AG04450 (cell line): ENCODE measurements at places on chromosomes 6 and 20.

DNA sequence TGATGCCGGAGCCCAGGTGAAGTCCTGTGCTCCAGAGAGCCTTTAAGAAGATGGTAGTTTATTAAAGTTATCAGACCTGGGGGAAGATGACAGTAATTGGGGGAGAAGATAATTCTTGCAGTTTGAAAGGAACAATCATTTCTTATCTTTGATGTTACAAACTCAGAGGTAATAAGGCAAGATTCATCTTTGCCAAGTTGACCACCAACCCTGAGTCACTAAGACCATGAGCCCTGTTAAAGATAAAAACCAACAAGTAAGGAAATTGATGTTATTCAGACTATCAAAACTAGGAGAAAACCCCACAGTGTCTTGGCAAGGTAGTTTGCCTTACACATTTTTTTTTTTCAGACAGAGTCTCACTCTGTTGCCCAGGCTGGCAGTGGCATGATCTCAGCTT, 73.1 kb downstream of the MKKS start:
- no peak for DNase-seq

GRCh38 chr6:31055441-31055840, 45.2 kb downstream of the MUC22 start:
- no peak for DNase-seq

DNA sequence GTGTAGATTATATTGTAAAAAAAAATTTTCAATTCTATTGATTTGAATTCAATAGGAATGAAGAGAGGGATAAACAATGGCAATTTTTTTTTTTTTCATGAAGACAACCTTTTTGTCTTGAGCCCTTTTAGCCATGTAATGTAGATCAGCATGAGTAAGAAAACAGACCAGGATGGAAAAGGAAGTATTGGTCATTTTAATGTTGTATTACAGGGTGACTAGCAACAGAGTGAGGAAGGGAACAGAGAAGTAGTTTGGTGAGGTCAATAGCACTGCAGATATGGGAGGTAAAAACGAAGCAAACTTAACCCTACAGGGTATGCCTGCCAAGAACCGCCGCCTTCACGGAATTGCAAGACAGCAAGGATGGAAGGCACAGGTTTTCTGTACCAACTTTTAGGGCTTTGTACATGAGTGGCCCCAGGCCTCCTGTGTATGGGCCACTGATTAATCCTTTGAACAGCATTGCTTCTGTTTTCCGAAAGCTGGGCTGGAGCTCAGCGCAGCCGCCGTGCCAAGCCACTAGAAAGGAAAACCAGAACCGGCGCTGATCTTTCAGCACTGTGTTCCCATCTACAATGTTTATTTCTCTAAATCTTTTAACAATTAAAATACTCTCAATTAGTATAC, 383.7 kb downstream of the CENPW start:
- DNase-seq: no peak

- DNase-seq: no peak
Observed at GRCh38 chr6:44120692-44121443, 6.4 kb downstream of the MRPL14 start.

DNA sequence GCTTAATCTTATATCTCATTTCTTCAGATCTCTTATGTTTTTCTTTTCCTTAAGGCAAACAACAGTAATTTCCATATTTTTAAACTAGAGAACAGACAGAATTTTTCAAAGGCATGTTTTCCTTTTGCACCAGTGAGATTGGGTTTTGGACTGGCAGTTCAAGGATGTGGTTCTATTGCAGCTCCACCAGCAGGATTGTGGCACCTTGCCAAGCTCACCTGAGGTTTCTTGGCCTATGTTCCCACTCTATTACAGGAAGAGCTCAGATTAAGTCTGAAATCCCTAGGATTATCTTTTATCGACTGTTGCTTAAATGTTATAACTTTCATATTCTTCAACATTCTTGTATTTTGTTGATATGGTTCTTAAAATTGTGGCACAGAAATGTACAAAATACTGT, 218.9 kb downstream of the PLCB4 start:
- no peak for DNase-seq

- DNase-seq: no peak
Observed at GRCh38 chr20:59121714-59122565, 41.7 kb upstream of the ZNF831 start.

GRCh38 chr6:111918825-111919224, 45.6 kb upstream of the FYN start:
- no peak for DNase-seq

DNA sequence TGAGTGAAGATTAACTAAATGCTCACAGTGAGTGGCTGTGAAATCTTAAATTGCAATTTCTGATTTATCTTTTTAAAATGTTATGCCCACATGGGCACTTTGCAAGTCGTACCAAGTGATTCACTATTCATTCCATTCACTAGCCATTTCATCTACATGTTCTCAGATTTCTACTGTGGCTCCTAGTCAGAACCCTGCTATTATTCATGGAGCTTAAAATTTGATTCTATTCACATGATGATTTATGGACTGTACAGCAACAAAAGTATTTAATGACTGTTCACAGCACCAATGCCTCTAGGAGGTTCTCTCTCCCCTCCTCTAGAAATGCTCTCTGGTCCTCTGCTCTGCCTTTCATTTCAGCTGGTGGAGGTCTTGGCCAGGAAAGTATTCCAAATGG, 133.5 kb upstream of the MAP3K7 start:
- DNase-seq: no peak

GRCh38 chr20:33532753-33533459, 43.0 kb downstream of the CBFA2T2 start:
- peak; percentile 39 for DNase-seq

DNA sequence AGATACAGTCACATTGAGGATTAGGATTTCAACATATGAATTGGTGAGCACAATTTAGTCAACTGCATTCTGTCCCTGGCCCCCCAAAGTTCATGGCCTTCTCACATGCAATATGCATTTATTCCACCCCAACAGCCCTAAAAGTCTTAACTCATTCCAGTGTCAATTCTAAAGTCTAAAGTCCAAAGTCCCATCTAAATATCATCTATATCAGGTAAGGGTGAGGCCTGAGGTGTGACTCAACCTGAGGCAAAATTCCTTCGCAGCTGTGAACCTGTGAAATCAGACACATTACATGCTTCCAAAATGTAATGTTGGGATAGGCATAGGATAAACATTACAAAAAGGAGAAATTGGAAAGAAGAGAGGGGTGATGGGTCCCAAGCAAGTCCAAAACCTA, 27.8 kb downstream of the CLIC5 start:
- no peak for DNase-seq

DNA sequence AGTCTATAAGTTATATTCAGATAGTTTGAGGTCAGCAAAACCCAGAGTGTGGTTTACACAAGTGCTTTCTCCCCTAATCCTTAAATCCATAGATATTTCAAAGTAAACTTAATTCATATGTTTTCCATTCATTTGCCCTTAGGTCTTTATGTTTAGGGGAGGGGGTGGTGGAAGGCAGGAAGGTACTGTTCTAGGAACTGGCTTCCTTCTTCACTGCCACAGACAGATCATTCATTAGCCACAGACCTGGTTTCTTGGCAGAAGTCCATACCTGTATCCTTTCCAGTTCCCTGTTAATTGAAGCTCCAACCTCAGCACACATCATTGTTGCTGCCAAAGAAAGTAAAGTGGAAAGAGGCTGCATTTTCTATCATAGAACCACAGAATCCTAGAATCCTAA, 123.0 kb downstream of the AIG1 start:
- no peak for DNase-seq

DNA sequence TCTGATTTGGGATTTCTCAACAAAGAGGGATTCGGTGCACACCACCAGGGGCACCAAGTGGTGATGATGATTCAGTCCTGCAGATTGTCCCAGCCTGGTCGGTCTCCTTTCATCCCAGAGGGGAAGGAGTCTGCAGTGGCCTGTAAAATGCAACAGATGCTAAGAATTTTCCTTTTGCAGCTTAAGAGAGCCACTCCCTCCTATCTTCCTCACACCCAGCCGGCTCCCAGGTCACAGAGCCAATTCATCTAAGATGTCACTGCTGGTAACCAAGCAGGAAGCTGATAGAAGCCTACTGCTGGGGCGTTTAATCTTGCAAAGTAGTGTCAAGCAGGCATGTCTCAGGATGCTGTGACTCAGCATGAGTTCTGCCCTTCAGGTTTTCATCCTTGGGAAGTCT, 203.8 kb upstream of the LRFN2 start:
- DNase-seq: no peak

DNA sequence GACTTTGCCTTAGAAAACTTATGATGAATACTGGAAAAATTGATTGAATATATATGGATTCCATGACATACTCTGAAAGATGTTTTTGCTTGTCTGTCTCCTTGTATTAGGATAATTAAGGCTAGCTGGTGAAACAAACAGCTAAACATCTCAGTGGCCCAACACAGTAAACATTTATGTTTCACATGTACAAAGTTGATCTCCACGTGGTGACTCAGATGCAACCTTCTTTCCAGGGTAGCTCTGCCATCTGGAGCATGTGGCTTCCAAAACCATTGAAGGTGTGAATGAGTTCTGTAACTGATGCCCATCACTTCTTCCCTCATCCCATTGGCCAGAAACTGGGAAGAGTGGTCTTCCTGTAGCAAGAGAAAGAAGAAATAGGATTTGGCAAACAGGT, 196.3 kb downstream of the TSHZ2 start:
- no peak for DNase-seq

DNA sequence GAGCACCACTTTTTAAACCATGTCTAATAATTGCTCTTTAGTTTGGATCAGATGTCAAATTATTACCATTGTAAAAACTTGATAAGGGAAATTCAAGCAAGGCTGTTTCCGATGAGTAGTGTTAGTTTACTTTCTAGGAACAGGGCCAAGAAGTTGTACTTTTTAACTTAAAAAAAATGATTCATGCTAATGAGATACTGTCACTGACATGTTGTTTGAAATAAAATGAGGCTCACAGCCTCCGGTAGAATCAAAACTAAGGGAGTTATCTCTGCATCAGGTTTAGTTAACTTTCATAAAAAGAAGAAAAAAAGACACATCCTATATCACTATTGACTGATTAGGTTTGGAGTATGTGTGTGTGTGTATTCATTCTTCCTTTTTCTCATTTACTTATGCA, 55.2 kb upstream of the SUPT3H start:
- DNase-seq: no peak

DNA sequence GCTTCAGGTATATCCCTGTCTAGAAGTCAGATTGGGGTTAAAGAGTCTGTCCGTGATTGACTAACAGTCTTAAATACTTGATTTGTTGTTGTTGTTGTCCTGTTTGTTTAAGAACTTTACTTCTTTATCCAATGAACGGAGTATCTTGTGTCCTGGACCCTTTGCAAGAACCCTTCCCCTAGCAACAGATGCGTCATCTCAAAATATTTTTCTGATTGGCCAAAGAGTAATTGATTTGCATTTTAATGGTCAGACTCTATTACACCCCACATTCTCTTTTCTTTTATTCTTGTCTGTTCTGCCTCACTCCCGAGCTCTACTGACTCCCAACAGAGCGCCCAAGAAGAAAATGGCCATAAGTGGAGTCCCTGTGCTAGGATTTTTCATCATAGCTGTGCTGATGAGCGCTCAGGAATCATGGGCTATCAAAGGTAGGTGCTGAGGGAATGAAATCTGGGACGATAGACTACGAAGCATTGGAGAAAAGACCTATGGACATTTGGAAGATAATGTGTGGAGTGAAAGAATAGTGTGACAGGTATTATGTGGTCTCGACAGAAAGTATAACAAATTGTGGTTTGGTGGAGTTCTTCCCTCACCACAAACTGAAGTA, at the start of gene HLA-DRA:
HLA-DRA (plus strand) TSS at position 286 of the 613 bp plus-strand sequence; CDS start at position 350, 64 bp downstream.
- DNase-seq: peak; percentile 4

- no peak for DNase-seq
Observed at GRCh38 chr20:25257756-25258475, 10.0 kb downstream of the PYGB start.
